ENCODE measurements at places on chromosomes 3 and 15.

- peak; percentile 80 for DNase-seq
These were observed 169.7 kb upstream of the TMCO5A start for GRCh38 chr15:37764733-37765191.

DNA sequence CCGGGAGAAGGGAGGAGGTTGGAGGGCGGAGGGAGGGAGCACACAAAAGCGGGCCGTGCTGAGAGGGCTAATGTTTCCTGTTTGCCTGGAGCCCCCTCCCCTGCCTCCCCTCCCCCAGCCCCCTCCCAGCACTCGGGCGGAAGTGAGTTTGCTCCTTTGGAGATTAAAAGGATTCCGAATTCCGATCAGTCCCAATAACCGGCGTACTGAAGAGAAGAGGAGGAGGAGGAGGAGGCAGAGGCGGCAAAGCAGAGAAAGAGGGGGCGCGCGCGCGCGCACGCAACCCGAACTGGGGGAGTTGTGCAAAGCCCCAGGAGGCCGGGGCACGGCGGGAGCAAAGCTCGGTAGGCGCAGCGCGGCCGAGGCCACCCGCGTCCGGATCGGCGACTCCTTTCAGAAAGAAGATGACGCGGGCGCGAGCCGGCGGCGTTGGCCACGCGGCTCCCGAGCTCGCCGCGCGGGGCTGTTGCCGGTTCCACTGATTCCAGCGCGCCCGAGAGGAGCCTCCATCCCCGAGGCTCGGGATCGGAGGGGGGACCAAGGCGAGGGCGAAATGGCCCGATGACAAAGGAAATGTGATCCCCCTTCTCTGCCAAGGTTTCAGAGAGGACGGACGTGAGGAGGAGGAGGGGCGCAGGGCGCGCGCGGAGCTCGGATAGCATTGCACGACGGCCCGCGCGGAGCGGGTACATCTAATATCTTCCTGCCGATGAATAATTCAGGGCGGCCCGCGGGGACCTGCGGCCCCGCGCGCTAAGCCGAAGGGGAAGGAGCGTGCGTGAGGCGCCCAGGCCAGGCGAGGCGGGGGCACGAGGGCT lies 1.1 kb upstream of the TRIM71 start:
- peak; percentile 45 for DNase-seq

- no peak for DNase-seq
These were observed 11.0 kb downstream of the STARD5 start for GRCh38 chr15:81312790-81313543.

DNA sequence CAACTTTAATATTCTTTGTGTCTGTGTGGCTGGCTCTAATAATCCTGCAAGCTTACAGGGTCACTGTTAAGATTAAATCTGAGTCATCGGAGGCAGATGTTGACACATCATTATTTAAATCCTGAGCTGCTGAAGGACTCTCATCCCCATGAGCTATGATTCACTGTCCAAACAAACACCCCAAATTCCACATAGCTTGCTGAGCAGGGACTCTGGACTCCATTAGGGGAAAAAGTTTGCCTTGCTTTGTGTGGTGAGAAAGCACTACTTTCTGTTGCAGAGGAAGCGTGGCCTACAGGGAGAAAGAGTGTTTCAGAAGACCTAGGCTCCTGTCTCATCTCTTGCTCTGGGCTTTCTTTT lies 213.7 kb downstream of the PDCD6IP start:
- no peak for DNase-seq

- DNase-seq = peak; percentile 72
These were observed 3.3 kb downstream of the BNIP2 start for GRCh38 chr15:59685737-59686297.

DNA sequence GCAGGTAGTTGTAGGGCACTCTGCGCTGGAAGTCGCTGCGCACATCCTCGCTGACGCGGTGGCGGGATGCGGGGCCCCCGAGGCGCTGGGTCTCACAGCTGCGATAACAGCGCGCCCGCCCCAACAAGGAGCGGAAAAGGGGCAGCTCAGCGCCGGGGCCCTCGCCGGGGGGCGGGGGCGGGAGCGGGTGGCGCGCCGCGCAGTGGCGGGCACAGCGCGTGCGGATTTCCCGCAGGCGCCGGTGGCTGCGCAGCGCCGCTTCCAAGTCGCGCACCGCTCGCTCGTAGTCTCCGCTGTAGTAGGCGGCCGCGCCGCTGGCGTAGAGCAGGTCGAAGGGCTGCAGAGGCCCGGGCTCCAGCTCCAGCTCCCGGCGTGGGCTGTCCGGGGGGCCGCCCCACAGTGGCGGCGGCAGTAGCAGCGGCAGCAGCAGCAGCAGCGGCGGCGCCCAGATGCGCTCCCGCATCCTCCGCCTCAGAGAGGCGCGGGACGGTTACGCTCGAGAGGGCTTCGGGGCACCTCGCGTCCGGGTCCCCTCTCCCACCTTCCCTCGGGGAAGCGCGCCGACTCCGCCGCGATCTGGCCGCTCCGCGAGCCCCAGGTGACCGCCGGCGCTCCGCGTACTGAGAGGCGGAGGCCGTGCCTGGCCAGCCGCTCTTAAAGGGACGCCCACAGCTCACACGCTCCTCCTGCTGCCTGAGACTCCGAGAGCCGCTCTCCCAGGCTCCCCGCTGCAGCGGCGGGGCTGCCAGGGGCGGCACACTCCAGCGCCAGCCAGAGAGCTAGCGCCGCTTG lies at the start of gene P3H2:
Gene P3H2 (minus strand): TSS at position 629 of the 792 bp plus-strand sequence. CDS start 166 bp downstream, at position 463.
- DNase-seq = peak; percentile 92

DNA sequence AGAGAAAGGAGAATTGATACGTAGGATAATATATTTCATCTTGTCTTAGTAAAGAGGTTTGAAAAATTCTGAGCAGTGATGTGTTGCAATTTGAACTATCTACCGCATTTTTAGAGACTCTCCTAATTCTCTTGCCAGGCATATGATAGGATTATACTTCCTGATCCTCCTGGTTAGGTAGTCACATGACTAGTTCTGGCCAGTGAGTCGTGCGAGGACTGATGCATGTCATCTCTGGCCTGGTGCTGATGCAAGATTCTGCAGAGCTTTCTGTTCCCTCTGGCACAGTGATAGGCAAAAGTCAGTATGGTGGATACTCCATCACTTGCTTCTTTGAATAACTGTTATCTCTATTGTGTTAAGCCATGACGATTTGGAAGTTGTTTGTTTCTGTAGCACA lies 277.6 kb upstream of the NAALADL2 start:
- DNase-seq = peak; percentile 2

DNA sequence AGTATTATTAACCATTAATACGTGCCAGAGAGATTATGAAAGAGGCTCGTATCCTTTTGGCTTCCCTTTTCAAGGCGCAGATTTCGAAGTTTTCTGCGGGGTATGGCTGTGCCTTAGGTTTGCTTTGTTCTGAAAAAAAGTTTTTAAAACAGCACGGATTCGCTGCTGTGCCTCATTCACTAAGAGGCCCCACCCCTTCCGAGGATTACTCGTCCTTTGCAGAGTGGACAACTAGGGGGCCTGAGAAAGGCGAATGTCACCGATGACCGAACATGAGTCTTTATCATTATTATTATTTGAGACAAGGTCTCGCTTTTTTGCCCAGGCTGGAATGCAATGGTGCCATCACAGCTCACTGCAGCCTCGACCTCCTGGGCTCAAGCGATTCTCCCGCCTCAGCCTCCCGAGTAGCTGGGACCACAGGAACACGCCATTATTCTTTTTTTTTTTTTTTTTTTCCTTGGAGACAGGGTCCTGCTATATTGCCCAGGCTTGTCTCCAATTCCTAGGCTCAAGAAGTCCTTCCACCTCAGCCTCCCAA lies 684 bp upstream of the RPS27L start:
- DNase-seq = peak; percentile 87

GRCh38 chr15:44183363-44183762 lies 11.7 kb downstream of the FRMD5 start:
- DNase-seq = no peak

- DNase-seq = no peak
These were observed 218.0 kb upstream of the CDIN1 start for GRCh38 chr15:36361351-36361870.

DNA sequence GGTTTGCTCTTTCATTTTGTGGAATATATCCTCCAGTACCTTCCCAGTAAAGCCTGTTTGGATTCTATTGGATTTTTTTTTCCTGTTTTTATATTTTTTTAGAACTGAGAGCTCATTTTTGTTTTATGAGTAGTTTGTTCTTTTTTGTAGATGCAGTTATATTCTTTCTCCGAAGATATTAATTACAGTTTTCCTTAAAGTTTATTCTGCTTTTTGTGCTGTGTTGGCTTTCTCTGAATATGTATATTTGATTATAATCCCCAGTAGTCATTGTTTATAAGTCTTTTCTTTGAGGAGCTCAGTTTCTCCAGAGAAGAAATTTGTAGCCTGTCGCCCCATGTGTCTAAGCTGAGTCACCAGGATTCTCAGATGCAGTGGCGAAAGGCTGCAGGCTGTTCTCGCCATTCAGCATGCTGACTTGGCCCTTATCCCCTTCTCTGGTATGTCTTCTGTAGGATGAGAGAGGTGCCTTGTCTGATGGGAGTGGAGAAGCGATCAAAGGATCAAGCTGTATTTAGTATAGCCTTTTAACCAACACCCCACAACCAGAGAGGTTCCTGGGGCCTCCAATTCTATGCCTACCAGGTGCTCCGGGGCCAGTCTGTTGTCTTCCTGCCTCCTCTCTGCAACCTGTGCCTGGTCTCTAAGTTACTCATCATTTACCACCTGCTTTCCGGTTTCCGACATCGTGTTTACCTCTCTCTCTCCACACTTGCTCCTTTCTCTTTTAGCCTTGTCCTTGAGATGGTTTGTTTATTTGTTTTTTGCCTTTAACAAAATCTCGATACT lies 31.7 kb upstream of the MFSD1 start:
- no peak for DNase-seq

GRCh38 chr15:101372960-101373525 lies 78.0 kb upstream of the SNRPA1 start:
- no peak for DNase-seq

- no peak for DNase-seq
These were observed 51.8 kb upstream of the CGNL1 start for GRCh38 chr15:57324590-57324890.

- DNase-seq = no peak
These were observed 39.1 kb downstream of the SCAPER start for GRCh38 chr15:76866008-76866407.

DNA sequence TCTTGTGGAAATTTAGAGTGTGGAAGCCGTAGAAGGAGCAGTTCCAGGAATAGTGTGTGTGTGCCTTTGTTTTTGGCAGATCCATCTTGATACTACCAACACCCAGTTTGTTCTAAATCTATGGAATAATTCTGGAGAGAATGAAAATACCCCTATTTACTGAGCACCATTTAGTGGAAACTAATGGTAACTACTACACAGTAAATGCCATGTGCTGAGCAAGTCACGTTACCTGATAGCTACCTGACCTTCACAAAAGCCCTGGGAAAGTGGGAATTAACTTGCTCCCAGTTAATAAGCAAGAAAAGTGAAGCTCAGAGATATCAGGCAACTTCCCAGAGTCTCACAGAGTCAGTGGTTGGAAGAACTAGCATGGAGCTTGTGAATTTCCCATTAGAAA lies 137.7 kb downstream of the ARPP21 start:
- no peak for DNase-seq

GRCh38 chr15:77033729-77034671 lies 36.9 kb downstream of the TSPAN3 start:
- DNase-seq = no peak

- DNase-seq = no peak
These were observed 29.3 kb downstream of the PIAS1 start for GRCh38 chr15:68083463-68083862.

- no peak for DNase-seq
These were observed 39.7 kb downstream of the CYP11A1 start for GRCh38 chr15:74327756-74328155.

DNA sequence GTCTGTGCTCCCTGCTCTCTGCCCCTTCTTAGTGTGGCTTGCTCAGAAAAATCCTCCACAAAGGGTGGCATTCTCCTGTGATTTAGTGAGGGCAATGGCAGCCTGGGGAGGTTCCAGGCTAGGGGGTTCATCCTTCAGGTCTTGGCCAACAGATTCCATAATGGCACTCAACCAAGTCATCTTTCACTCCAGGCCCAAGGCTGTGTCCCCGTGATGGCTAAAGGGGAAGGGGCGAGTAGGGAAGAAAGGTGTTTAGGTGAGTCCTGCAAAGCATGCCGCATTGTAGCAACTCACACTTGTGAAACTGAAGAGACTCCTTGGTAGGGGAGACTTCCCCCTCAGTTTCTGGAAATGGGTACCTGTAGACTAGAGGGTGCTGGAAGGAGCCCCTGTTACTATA lies 105.6 kb downstream of the THSD4 start:
- no peak for DNase-seq

DNA sequence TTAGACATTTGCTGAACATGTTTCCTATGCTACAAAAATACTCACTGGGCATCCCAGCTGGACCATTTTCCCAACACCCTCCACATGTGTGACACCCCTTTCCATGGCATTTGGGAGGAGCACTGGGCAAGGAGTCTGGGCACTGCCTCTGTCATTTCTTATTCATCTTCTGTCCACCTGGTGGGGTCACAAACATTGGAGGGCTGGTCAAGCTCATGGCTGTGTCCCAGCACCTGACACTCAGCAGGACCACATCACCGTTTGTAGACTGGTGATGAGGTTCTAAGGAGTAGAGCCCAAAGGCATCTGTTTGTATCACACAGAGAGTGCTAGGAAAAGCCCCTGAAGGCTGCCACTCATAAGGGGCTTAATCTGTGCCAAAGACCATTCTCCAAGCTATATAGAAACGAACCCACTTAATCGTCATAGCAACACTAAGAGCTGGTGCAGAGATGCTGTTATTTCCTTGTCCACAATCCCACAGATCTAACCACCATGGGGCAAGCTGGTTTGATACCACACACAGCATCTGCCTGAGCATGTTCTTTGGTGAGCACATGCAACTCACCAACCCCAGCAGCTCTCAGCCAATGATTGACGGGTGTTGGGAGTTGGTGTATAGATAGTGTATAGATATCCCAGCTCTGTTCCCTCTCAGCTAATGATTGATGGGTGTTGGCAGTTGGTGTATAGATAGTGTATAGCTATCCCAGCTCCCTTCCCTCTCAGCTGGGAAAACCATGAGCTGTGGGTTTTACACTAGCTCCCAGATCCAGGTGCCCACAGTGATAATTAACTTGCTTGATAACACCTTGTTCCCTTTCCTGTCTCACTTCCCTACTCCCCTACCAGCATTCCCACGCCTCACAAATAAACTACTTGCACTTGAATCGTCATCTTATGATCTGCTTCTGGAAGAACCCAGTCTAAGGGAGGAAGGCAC lies 42.7 kb upstream of the ATP2B2 start:
- peak; percentile 79 for DNase-seq

DNA sequence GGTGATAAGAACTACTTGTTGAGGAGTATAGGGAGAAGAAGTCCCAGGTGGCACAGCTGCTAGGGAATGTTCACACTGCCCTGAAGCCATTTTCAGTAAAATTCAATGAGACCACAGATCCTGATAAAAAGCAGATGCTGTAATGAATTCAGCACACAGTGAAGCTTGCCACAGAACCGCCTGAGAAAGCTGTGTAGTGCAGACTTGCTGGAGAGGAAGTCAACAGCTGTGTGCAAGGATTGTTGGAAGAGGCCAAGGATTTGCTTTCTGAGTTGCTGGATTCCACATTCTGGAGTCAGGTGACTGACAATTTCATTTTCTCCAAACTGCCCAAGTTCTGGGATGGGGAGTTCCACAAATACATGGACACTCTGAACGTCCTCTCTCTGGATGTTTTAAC lies 70.9 kb downstream of the ANP32A start:
- DNase-seq = no peak

Measured in hematopoietic multipotent progenitor cell treated with erythropoietin and hydrocortisone succinate and interleukin-3 and kit ligand, for 4 days (in vitro differentiated cells).